ENCODE measurements at places on chromosomes 5 and 9. TPM values are rescaled to one million over a fixed set of nuclear protein-coding genes. Genes with fewer than 3 reads are reported as not detected.
A peak's percentile ranks its signal among the peaks of the same experiment; 100 is the strongest.

The GABRA6 gene
- not detected for total RNA-seq

The SHOC1 gene
- not detected for total RNA-seq

GRCh38 chr9:14191512-14191911 is 122.4 kb downstream of the NFIB start:
- H3K36me3 ChIP-seq = no peaks in the 10 kb centered on the region
- H3K27ac ChIP-seq = no peak overlapping the region
- no peak overlapping the region for H3K4me3 ChIP-seq
- H3K27me3 ChIP-seq = no peaks in the 10 kb centered on the region
- H3K4me1 ChIP-seq = peaks cover 24% of the 10 kb centered on the region

GRCh38 chr9:105887679-105888078 is 193.3 kb downstream of the TMEM38B start:
- no peak for DNase-seq

DNA sequence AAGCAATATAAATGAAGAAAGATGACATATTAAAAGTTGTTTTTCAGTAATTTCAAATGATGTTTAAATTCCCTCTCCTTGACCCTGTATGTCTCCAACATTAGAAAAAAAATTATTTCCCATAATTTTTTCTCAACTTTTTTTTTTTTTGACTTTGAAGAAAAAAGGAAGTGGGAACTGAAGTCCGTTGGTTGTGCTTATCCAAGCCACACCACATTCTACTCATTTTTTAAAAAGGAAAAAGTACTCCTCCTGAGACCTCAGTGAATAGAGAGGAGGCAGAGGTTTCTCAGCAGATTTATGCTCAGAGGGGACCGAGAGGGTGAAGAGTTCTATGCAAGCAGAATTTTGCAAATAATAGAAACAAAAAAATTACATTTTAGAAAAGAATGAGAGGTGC is 123.3 kb downstream of the PCSK5 start:
- no peak for DNase-seq
- no peak overlapping the region for H3K4me3 ChIP-seq
- H3K4me1 ChIP-seq = peaks cover 16% of the 10 kb centered on the region
- H3K27me3 ChIP-seq = no peaks in the 10 kb centered on the region
- H3K36me3 ChIP-seq = no peaks in the 10 kb centered on the region

- H3K36me3 ChIP-seq = no peaks in the 10 kb centered on the region
- H3K4me3 ChIP-seq = no peak overlapping the region
- peaks cover 5% of the 10 kb centered on the region for H3K4me1 ChIP-seq
- no peak overlapping the region for H3K27ac ChIP-seq
These were observed 20.5 kb upstream of the MEGF9 start for GRCh38 chr9:120734607-120735410.

GRCh38 chr5:115450741-115451140 is 93.8 kb downstream of the FEM1C start:
- DNase-seq = no peak
- H3K27me3 ChIP-seq = no peaks in the 10 kb centered on the region
- peaks cover 7% of the 10 kb centered on the region for H3K4me1 ChIP-seq
- no peaks in the 10 kb centered on the region for H3K36me3 ChIP-seq

- H3K4me3 ChIP-seq = no peak overlapping the region
- peak; percentile 83 for DNase-seq
- no peaks in the 10 kb centered on the region for H3K36me3 ChIP-seq
- H3K4me1 ChIP-seq = peaks cover 25% of the 10 kb centered on the region
- peaks cover 49% of the 10 kb centered on the region for H3K27me3 ChIP-seq
These were observed 5.9 kb upstream of the FOXD1 start for GRCh38 chr5:73454379-73455036.

DNA sequence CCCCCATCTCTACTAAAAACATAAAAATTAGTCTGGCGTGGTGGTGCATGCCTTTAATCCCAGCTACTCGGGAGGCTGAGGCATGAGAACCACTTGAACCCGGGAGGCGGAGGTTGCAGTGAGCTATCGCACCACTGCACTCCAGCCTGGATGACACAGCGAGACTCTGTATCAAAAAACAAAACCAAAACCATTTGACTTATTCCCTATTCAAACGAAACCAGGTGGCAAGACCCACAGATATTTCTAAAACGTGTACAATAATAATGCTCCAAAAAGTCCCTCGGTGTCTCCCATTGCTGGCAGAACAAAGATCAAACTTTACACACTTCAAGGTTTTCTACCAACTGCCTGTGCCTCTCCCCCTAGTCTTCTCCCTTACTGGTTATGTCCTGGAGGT is 29.8 kb downstream of the HMGCR start:
- H3K4me1 ChIP-seq = peaks cover 21% of the 10 kb centered on the region
- H3K27me3 ChIP-seq = no peaks in the 10 kb centered on the region
- H3K4me3 ChIP-seq = no peak overlapping the region
- H3K27ac ChIP-seq = 0 out of 2 replicates have a peak overlapping the region, but pooled peaks have one; percentile 2

GRCh38 chr5:10303201-10303600 is 4.5 kb downstream of the CMBL start:
- H3K27ac ChIP-seq = no peak overlapping the region
- H3K36me3 ChIP-seq = peaks cover 32% of the 10 kb centered on the region
- peaks cover 10% of the 10 kb centered on the region for H3K27me3 ChIP-seq
- DNase-seq = no peak
- no peak overlapping the region for H3K4me3 ChIP-seq

DNA sequence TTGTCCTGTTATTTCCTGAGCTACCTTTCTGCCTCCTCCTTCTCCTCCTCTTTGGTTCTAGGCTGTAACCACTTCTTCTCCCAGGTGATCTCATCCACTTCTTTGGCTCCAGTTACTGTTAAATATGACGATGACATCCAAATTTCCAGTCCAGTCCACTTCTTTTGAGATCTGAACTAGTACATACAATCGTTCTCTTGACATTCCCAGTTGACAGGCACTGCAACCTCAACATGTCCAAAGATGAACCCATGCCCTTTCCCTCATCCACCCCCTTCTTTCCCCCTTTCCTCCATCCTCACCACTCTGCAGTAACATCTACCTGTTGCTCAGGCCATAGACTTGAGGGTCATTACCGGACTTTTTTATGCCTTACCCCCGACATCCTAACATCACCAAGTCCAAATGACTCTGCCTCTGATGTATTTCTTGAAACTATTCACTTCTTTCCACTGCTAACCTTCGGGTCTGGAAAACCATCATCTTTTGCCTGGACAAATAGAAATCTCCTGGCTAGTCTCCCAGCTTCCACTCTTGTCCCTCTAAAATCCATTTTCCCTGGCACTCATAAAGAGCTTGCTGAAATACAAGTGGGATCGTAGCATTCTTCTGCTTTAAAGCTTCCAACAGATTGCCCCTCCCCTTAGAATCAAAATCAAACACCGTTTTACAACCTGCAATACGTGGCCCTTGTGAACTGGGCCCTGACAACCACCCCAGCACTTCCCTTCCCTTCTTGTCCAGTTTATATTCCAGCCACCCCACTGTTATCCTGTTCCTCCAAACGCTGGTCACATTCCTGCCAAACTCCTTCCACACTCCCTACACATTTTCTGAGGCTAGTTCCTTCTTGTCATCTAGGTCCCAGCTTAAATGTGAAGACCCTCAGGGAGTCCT is 31.5 kb downstream of the KLF9 start:
- H3K27me3 ChIP-seq = no peaks in the 10 kb centered on the region
- no peak overlapping the region for H3K27ac ChIP-seq
- no peak overlapping the region for H3K4me3 ChIP-seq

All from WTC11 (cell line).